ENCODE measurements at places on chromosomes 11 and 22.

DNA sequence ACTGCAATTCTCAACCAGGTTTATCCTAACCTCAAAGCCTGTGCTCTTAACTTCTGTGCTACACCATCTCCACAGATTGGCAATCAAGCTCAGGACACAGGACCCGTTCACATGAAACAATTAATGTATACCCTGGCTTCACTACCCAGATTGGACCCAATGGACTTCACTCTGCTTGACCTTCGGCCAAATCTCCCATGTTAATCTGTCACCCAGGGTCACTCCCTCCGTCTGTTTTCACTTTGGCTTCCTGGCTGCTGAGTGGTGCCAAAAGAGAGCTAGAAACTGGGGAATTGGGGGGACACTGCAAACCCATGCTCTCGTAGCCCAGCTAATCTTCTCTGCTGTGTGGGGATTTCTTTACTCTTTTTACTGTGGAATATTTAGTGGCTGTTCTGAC lies 216.1 kb upstream of the ZC3H12C start:
- DNase-seq: no peak

- DNase-seq: no peak
Measured at GRCh38 chr22:21698430-21699329, 32.9 kb downstream of the PPIL2 start.

DNA sequence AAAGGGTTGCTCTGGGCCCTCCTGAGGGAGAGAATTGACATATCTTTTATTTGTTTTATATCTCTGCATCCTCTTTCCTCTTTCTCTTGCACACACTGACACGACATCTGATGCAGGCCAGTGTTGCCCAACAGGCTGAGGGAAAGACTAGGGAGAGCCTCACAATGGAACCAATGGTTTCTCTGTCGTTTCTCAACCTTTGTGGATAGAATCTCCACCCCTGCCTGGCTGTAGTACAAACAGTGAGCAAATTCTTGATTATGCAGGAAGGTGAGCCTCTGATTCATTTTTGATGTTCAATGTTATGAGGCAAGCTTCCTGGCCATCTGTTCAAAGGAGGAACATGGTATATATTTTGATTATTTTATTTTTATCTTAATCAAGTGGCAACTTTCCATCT lies 49.8 kb upstream of the PLET1 start:
- DNase-seq: no peak

GRCh38 chr11:44923806-44924205 lies 26.9 kb downstream of the TP53I11 start:
- no peak for DNase-seq

DNA sequence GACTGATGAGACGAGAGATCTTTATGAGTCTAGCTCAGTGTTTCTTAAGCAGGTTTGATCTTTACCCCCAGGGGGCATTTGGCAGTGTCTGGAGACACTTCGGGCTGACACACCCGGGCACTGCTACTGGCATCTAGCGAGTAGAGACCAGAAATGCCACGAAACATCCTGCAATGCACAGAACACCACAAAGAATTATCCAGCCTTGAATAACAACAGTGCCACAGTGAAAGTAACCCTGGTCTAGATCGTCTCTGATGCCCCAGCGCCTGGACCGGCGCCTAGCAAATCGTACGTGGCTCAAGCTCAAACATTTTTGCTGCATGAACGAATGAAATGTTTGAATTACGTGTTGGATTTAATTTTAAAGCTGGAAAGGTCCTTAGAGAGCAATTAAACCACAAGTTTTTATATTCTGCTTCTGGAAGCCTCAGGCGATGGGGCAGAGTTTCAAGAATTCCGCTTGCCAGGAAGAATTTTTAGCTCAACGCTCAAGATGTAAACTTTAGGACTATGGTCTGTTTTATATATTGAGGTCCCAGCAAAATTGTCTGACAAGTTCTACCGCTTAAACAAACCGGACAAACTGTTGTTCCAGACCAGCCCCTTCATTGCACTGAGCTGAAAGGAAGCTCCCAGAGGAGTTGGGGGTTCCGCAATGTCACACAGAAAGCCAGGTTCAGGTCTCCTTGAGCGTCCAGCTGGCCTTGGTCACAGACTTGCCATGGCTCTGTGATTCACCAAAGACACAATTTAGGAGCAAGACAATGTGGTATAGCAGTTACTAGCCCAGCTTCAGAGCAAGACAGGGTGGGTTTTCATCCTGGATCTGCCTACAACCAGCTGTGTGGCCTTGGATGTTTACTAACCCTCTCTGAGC lies 44.2 kb upstream of the SMTN start:
- no peak for DNase-seq

DNA sequence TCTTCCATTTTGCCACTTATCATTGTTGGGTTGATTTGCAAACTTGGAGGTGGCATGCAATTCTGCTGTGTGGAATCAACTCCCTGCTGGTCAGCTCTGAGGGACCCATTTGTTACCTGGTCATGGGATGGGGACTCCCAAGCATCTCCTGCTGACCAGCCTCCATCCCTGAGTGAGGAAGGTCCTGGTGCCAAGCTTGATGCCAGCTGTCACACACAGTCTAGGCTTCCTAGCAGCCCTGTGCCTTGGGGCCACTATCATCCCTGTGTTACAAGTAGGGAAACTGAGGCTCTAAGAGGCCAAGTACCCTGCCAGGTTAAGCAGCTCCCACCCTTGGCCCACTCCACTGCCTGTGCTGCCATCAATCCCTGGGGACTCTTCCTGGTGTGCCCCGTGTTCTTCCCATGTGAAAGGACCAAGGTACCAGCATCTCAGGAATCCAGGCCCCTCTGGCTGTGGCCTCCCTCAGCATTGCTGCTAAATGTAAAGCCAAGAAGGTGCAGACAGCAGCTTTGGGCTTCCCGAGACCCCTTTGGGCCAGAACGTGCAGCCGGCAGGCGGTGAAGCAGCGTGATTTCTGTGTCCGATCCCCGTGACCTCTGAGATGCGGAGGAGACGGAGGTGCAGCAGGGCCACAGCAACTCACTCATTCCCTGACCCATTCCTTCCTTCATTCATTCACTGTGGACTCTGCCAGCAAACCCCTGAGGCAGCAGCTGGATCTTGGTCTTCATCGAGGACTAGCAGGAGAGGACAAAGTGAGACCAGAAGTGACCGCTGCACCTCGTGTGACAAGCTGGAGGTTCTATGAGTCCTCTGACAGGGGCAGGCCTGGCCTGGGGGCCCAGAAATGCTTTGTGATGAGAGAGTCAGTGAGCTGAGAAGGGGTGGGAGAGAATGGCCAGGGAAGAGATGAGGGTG lies 49.7 kb downstream of the MYEOV start:
- no peak for DNase-seq

DNA sequence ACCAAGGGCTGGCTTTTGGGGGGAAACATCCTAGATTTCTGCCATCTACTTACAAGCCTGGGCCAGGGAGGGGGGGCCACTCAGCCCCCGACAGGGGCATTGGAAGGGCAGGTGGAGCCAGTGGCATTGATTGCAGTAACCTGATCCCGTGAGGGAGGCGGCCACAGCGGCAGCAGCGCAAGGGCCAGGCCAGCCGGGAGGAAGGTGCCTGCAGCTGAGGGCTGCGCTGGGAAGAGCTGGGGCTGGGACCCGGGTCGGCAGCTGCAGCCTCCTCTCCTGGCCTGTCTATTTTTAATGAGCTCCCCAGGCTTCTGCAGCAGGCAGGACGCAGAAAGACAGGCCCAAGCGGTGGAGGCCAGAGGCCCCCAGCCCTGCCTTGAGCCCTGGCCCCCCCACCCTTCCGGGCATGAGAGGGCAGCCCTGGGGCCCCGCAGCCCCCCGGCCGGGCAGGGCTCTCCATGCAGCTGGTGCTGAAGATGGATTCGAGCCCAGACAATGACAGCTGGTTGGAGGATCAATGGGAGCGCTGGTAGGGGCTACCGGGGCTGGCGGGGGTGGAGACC lies 10.6 kb downstream of the FREY1 start:
- no peak for DNase-seq

GRCh38 chr11:34523053-34523452 lies 9.5 kb upstream of the ELF5 start:
- no peak for DNase-seq

GRCh38 chr11:122020902-122021301 lies 95.1 kb downstream of the BLID start:
- DNase-seq: no peak

- DNase-seq: no peak
Measured at GRCh38 chr11:132196928-132197327, 826.5 kb downstream of the NTM start.

DNA sequence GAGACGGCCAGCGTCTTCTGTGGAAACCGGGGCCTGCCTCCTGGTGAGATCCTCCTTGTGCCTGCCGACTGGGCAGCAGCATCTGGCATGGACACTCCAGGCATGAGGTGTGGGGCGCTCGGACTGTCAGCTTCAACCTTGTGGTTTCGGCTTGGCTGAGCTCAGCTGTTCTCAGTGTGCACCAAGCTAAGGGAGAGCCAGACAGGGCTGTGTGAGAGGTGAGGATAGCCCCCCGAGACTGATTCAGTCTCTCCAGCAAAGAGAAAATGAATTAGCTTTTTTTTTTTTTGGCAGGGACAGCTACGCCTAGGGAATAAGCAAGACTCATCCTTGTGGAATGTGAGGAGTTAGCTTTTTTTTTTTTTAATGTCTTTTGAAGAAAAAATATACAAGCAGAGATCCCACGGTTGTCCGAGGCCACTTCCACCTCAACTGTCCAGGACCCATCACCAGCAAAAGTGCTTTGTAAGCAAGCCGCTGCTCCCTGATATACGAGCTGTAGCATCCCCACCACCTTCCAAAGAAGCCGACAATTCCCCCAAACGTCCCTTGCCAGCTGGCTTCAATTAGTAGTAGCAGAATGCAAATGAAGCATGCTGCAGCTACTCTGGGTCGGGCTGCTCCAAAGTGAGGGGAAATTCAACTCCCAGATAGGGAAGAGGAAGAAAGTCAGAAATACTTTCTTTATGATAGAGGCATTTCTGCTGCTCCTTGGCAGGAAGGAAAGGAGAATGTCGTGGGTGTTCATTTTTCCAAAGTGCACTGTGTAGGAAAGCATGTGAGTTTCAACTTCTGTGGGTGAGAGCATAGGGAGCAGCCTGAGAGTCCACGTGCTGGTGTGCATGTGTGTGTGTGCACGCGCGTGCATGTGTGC lies 9.7 kb upstream of the THY1 start:
- no peak for DNase-seq

DNA sequence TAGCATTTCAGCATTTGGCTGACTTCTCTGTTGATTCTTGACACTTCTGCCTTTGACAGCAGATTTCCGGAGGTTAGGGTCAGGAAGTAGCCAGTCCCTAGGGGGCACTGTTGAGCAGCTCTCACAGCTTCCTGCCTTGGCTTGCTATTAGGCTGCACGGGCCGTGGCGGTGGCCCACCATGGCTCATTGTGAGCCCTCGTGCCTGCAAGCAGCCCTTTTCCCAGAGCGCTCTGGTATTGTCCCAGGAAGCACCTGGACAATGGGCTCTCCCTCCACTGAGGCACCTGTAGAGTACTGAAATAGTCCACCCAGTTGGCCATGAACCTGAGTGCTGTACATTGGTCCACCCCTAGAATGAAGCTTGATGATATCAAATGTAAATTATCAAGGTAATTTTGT lies 100.2 kb upstream of the GAL start:
- DNase-seq: no peak

DNA sequence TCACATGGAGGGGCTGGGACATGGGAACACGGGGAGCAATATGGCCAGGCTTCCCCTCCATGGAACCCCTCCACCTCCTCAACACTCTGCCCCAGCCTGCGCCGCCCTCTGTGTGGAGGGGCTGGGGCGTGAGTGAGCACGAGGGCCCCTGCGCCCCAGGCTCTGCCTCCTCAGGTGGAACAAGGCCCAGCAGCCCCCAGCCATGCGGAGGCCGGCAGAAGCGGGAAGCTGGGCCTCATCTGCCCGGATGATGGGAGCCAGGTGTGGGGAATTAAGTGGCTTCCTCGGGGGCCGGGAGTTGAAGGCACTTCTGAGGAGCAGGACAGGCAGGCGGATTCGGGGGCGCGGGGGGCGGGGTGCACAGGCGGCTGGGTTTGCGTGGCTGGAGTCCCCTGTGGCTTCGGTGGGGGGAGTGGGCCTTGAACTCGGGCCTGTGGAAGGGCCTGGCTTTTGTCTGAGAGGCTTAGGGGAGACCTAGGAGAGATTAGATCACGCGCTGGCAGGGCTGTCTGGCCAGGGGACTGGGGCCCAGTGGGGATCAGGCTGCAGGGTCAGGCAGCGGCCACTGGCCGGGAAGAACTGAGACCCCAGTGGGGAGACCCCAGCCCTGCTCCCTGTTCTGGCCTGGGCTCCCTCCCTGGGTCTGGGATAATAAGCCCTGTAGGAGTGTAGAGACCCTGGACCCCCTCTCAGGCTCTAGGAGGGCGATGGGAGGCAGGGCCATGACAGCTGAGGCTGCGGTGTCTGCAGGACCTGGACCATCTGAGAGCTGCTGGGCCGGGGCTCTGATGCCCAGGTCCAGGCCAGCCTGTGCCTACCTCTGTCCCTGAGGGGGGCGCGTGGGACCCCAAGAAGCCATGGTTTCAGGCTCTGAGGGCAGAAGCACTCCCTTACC lies 13.3 kb downstream of the PRR33 start:
- DNase-seq: no peak

DNA sequence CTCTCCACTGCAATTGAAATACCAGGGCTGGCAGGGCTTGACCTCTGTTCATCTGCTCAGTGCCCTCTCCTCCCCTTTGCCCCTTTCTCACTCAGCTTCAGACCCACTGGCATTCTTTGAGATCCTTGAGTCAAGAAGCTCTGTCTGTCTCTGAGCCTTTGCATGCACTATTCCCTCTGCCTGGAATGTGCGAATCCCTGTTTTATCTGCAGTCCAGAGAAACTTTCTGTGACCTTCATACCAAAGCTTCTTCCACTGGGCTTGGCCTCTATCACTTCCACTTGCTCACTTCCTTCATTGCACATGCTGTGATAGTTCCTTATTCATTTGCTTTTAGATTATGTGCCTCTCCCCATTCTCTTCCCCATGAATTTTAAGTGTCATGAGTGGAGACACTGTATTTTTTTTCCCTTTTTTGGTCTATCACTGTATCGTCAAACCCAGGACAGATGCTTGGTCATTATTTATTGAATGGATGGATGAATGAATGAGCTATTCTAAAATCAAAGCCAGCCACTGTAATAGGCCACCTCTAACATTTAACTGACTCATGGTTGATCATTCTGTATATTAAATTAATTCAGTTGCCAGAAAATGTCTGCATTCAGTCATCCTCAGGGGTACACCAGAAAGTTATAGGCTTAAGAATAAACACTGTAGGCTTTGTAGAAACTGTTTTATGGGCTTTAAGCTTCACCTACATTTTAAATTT lies 88.7 kb upstream of the TIMP3 start:
- DNase-seq: no peak

DNA sequence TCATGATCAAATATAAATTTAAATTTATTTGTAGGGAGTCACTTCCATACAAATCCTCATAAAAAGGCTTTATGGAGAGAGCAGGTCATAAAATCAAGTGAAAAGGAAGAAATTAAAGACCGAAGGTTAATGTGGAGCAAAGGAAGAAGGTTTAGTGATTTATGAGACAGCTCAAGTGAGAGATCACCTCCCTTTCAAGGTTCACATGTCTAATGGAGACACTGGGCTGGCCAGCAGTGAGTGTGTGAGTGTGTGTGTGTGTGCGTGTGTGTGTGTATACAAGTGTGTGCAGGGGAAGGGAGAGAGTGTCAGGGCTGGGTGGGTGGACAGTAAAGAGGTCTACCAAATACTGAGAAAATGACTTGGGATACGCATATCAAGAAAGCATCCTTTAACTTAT lies 251.2 kb downstream of the FAT3 start:
- no peak for DNase-seq

GRCh38 chr22:47474895-47475294 lies 712.4 kb downstream of the TBC1D22A start:
- DNase-seq: no peak

- no peak for DNase-seq
Measured at GRCh38 chr11:69965821-69966582, 112.1 kb upstream of the ANO1 start.

Measured in esophagus squamous epithelium (tissue), 5 donors.